ENCODE measurements at places on chromosomes 5 and 9. TPM values are rescaled to one million over a fixed set of nuclear protein-coding genes. Genes with fewer than 3 reads are reported as not detected.

Gene IFNK
- polyA plus RNA-seq = not detected

DNA sequence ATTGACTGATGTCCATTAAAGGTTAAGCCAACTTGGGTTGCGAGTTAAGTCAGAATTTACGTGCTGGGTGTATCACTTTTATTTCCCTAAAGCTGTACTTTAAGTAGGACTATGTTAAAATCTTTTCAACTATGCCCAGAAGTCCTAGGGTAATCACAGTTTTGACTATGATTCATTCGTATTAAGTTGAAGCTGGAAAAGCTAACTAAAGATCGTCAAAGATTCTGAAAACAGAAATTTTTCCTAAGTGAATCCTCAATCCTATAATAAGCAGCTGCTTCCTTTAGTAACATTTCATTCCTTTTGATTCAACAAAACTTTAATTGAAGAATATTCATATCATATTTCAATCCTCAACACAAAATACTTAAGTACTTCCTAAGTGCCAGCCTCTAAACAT lies 460.4 kb downstream of the ACTL7B start:
- DNase-seq = no peak

DNA sequence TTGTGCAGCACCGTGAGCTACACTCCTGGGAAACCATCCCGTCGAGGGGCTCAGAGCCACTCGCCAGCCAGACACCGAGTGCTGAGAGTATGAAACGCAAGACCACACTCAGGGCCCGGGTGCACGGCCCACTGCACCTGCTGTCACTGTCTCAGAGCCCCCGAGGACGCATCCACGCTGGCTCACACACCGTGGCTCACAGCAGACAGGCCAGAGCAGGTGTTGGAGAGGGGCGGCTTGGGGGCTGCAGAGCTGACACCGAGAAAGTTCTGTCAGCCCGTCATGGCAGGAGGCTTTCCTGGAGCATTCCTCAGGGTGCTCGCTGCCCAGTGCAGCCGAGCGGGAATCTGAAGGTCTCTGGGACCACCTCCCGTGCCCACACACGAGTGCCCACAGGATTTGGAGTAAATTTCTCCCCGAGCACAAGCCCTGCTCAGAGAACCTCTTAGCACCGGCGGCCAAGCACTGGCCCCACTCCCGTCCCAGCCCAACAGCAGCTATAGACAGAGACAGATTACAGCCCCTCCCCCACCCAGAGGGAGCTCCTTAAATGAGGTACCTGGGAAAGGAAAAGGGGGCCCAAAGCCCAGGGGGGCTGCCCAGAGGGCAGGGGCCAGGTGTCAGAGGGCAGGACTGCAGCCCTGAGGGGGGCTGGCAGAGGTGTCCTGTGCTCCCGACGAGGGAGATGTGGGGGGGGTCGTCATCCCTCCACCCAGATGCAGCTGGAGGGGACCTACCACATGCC lies 56.0 kb upstream of the SARDH start:
- DNase-seq = no peak

- DNase-seq = no peak
These were observed 30.5 kb downstream of the TRIO start for GRCh38 chr5:14173377-14174229.

Gene CAPSL
- 8.7 TPM for polyA plus RNA-seq

- DNase-seq = no peak
These were observed 120.0 kb upstream of the CDKN2B start for GRCh38 chr9:22129133-22129532.

GRCh38 chr9:20408513-20408912 lies 213.8 kb downstream of the MLLT3 start:
- no peak for DNase-seq

Gene BRD3
- 50.5 TPM for polyA plus RNA-seq

GRCh38 chr9:87527211-87527916 lies 29.7 kb downstream of the DAPK1 start:
- no peak for DNase-seq

Gene CAVIN4
- 3.3 TPM for polyA plus RNA-seq

DNA sequence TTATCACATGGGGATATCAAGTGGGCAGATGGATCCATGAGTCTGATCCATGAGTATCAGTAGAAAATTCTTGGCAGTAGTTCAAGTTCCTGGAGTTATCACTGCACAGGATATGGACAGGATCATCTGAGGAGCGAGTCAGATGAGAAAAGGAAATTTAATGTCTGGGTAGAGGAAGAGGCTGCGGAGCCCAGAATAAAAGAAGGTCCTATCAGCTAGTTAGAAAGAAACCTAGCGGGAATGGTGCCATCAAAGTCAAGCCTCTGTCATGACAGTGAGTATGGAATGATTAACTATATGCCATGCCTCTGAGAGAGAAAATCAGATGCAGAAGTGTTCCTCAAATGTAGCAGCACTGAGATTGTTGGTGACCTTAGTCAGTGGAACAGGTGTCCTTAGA lies 248.1 kb downstream of the PIK3R1 start:
- no peak for DNase-seq

DNA sequence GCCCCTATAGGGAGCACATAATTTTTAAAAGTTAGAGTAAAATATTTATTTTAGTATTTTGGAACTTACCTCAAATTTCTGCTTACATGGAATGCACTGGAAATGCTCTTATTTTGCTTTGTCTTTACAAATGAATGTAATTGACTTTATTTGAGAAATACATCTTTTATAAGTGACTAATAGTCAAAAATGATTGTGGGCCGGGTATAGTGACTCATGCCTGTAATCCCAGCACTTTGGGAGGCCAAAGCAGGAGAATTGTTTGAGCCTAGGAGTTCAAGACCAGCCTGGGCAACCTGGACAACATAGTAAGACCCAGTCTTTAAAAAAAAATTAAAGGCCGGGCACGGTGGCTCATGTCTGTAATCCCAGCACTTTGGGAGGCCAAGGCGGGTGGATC lies 5.8 kb downstream of the HMGCR start:
- DNase-seq = no peak

Gene ATG12
- 73.2 TPM for polyA plus RNA-seq

Gene FBXL7
- 28.3 TPM for polyA plus RNA-seq

GRCh38 chr9:125091121-125091520 lies 52.2 kb downstream of the SCAI start:
- no peak for DNase-seq

GRCh38 chr5:125583321-125584139 lies 837.1 kb upstream of the ZNF608 start:
- peak; percentile 47 for DNase-seq

GRCh38 chr5:133371371-133372155 lies 240.8 kb downstream of the FSTL4 start:
- DNase-seq = no peak

Gene TAF1L
- 0.09 TPM for polyA plus RNA-seq

DNA sequence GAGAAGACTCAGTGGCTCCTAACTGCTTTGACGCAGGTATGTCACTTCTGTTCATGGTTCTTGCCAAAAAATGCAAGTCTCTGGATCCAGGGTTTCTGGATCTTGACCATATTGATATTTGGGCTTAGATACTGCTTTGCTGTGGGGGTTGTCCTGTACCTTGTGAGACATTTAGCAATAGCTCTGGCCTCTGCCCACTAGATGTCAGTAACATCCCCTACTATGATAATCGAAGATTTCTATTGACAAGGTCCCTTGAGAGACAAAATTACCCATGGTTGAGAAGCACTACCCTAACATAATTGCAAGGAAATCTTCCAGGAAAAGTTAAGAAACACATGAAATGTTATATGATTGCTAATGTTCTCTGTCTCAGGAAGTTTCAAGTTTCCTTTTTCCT lies 285.4 kb downstream of the TMEM232 start:
- DNase-seq = no peak

GRCh38 chr9:79007701-79008483 lies 563.9 kb upstream of the TLE4 start:
- DNase-seq = no peak

Gene DCAF12
- 46.9 TPM for polyA plus RNA-seq

Gene C9orf153
- 0.30 TPM for polyA plus RNA-seq

GRCh38 chr5:139925650-139926640 lies 117.2 kb downstream of the NRG2 start:
- no peak for DNase-seq

Gene ARHGEF28
- 13.6 TPM for polyA plus RNA-seq

DNA sequence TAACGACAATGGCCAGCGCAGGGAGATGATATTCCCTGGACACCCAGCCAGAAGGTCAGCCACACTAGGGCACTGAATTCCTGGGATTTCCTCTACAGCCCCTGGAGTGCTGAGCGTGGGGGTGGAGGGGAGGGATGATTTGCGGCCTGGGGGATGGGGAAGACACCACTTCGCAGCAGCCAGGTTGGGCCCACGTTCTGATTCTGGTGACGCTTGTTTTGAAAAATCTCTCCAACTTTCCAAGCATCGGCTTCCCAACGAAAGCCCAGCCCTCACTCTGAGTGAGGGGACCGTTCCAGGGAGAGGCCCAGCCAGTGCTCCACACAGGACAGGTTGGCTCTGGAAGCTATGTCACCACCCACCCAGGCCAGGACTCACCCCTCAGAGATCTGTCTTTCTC lies 5.4 kb downstream of the GFPT2 start:
- DNase-seq = no peak

Gene LECT2
- polyA plus RNA-seq = 1.7 TPM

Gene DEPDC1B
- 7.1 TPM for polyA plus RNA-seq

GRCh38 chr5:135170500-135170899 lies 136.5 kb upstream of the PITX1 start:
- no peak for DNase-seq

- DNase-seq = no peak
These were observed 56.1 kb downstream of the MED27 start for GRCh38 chr9:132023419-132024180.

DNA sequence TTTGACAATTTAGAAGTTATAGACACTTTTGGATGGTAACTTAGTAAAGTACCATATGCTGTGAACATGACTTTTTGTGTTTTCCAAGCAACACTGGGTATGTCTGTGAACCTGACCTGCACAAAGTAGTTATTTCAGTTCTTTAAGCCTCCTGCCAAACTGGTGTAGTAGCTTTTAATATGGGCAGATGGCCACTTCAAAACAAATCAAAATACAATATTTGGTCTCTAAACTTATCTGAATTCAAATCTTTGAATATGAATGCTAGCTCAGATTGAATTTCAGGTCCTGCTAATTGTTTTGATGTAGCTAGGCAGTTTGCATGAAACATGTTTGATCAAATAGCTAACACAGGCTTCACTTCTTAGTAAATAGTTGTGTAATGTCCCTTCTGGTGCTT lies 1176.7 kb upstream of the CDH9 start:
- no peak for DNase-seq

GRCh38 chr5:113776832-113777525 lies 263.5 kb downstream of the YTHDC2 start:
- peak; percentile 72 for DNase-seq

- DNase-seq = no peak
These were observed 14.3 kb downstream of the AFF4 start for GRCh38 chr5:132949136-132949535.

DNA sequence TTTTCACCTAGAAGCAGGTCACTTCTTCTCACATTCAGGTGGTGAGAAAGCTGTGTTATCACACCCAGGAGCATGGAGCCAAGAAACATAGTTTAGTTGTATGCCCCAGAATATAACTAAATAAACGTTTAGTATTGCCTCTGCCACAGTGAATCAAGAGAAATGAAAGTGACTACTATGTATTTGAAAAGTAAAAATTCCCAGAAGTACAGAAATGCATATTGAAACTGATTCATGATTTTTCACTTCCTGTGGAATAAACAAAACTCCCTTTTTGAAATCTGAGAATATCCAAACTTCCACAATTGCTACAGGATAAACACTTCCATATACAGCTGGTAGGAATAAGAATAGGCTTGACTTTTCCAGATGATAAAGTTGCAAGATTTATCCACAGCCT lies 15.3 kb upstream of the NINJ1 start:
- no peak for DNase-seq

Gene SH2D3C
- 23.8 TPM for polyA plus RNA-seq

Gene ESM1
- polyA plus RNA-seq = 1.1 TPM

Gene FSTL4
- polyA plus RNA-seq = 4.9 TPM

DNA sequence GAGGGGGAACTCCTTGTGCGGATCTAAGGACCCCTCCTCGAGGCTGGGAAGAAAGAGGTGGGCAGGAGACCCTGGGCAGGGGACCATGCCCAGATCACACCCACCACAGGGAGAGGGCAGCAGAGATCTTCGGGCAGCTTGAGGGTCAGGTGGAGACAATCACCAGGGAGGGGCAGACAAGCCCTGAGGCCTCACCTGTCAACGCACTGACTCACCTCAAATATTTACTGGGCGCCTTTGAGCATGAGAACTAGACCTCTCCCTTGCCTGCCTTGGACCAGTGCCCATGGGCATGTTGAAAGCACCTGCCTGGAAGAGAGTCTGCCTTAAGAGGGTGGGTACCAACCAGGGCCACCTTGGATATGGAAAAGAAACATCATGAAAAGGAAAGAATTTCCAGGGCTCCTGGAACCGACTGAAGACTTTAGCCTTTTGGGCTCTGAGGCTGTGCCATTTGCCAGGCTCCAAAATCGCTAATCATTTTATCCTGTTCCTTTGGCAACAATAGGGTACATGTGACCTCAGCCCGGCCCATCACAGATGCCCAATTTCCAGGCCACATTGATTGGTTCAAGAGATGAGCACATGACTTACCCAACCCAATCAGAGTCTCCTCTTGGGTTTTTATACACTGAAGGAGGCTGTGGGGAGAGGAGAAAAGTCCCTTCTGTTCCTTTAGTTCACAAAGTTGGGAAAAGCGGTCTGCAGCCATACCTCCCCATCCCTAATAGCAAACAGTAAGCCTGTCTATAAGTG lies 10.4 kb upstream of the SPINK4 start:
- DNase-seq = no peak

DNA sequence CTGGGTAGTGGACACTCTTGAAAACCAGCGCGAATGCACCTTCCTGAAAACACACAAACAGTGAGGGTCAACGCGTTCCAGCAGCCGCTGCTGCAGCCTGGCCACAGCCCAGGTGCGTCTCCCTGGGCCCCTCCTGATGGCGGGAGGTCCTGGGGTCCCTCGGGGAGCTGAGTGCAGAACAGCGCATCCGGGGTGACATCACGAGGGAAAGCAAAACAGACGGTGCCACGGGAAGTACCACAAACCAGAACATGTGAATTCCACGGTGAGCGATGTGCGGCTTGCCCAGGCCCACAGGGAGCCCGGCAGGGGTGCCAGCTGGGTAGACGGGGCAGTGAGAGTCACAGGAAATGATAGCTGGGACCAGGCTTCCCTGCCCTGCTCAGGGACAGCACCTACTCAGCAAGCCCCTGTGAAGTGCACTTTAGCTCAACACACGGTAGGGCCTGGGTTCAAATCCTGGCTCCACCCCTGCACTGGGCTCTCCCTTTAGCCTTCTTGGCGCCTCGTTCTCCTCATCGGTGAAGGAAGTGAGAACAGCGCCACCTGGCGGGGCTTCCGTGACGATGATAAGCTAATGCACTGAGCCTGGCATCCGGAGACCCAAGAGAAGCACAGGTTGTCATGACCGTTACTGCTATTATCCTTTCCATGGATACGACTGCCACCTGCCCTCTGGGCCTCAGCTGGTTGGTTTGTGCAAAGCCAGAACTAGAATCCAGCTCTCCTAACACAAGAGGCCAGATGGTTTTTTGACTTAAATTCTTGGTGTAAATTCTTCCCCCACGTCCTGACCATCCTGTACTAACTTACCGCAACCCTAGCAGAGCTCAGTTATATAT lies 24.6 kb downstream of the GFPT2 start:
- no peak for DNase-seq

Gene SYK
- polyA plus RNA-seq = 5.6 TPM

Measured in spinal cord (tissue), 10 donors.